Adipocyte (in vitro differentiated cells): ENCODE measurements at places on chromosomes 2 and 18.

DNA sequence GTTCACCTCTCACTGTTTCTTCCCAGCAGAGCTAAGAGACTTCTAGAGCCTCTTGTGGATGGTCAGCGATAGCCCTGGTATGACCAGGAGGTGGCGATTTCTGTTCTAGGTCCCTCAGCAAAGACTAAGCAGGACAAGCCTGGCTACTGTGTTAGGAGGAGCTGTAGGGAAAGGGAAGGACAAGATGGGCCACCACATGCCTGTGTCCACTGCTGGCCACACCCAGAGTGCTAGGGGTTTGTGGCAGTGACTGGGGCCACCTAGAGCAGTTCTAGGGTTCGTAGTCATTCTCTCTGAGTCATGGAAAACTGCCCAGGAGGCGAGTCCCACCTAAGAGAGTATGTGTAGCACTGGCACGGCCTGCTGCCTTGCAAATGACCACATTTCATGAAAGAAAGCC lies 179.4 kb downstream of the ALPK2 start:
- DNase-seq = no peak

DNA sequence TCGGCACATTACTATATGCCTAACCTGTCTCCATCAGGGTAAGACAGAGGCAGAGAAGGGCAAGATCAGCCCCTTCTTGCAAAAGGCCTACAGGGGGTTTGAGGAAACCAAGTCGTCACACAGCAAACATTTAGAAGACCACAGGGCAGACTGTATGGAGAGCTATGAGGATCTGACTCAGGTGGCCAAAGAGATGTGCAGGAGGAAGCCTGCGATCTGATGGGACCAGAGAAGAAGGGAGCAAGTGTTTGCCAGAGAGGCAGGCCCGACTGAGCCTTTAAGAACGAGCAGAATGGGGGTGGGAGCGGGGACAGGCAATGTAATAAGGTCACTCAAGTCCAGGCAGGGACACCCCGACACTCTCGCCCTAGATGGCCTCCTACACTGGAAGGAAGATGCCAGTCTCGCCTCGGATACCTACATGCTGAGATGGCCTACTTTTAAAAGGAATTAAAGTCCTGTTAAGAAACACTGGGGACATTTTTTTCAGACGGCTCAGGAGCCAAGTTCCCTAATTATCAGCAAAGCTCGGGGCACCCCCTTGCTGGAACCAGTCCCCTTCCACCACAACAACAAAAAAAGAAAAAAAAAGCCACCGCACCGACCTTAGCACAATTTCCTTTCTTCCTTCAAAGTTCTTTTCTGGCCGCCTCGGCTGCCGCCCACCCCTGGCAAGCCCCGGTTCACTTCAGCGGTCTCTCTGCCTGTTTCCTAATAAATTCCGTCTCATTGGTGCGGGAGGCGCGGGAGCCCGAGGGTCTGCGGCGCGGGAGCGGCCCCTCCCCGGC lies 1.5 kb downstream of the SFXN5 start:
- peak; percentile 78 for DNase-seq

- no peak for DNase-seq
Observed at GRCh38 chr2:166031054-166031453, 77.5 kb upstream of the TTC21B start.

- no peak for DNase-seq
Observed at GRCh38 chr18:76099931-76100457, 395.0 kb downstream of the ZNF516 start.

DNA sequence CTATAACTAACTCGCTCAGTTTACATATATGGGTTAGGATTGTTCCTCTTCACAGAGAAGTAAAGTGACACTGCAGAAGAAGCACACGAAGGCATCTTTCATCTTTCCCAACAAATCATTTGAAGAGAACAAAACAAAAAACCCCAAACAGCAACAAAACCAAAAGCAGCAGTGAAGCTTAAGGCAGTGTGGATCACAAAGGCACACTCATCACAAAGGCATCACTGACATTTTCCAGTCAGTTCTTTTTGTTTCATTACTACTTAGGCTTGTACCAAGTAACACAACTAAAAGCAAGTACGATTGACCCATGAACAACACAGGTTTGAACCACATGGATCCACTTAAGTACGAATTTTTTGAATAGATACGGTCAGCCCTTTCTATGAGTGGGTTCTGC lies 75.7 kb downstream of the RNF152 start:
- DNase-seq = peak; percentile 75

- DNase-seq = no peak
Observed at GRCh38 chr2:38830526-38831159, 45.1 kb downstream of the DHX57 start.

DNA sequence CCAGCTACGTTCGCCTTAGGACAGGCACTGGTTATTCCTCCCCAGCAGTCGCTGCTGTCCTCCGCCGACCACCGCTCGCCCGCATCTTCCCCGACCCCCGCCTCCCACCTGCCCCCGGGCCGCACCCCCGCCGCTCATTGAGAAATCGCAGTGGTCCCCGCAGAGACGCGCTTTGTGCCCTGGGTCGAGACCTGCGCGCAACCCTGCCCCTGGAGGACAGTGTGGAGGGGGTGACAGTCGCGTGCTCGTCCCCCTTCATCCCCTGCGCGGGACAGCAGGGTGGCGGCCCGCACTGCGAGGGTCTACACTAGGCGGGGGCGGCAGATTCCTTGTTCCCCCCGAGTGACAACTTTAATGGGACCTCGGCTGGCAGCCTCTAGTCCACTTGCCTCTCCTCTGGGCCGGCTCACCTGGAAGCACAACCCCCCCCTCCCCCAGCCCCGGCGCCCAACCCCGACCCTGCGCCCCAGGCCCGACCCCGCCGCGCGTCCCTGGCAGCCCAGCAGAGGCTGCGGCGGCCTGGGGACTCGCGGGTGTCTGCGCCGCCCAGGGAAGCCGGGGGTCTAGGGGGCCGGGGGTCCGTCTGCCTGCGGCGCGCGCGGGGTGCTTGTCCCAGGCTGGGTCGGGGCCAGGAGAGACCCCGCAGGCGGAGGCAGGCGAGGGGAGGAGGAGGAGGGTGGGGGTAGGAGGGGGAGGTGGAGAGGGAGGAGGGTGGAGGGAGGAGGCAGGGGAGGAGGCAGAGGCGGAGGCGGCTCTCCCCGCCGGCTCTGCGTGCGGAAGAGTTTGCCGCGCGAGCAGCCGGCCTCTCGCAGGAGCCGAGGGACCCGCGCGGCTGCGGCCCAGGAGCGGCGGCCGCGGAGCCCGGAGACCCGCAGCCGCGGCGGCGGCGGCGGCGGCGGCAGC lies at the start of gene NPAS2:
Gene NPAS2, plus strand, starts transcription at position 770 of the 903 bp plus-strand sequence. CDS start 84,616 bp downstream, outside the sequence.
- peak; percentile 76 for DNase-seq

DNA sequence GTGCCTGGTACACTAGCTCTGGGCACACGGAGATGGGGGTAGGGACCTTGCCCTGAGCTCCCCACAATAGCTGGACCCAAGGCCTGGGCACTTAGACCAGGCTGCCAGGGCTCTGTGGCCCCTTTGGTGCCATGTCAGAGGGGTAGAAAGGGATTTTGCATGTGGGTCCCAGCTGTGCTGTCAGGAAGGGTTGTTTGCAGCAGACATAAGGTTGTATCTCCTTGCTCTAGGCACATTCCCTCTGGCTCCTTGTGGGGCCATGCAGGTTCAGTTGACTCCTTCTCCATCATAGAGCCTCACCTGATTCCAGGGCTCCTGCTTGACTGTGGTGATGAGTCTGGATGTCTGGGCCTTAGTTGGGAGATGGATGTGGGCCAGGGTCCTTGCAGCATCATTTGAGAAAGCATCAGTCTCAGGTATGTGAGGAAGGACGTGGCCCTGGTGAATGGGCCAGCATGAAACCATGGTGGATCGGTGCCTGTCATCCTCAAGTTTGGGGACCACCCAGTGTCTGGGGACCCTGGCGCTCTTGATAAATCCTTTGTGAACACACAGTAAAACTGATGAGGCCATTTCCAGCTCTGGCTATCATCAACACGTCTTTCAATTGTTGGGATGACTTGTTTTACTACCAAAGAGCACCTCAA lies 461.9 kb upstream of the HS6ST1 start:
- no peak for DNase-seq

- peak; percentile 54 for DNase-seq
Observed at GRCh38 chr2:207385903-207386302, 143.9 kb upstream of the CREB1 start.
